Hematopoietic multipotent progenitor cell treated with erythropoietin and hydrocortisone succinate and interleukin-3 and kit ligand, for 4 days (in vitro differentiated cells): ENCODE measurements at places on chromosomes 4 and X.

DNA sequence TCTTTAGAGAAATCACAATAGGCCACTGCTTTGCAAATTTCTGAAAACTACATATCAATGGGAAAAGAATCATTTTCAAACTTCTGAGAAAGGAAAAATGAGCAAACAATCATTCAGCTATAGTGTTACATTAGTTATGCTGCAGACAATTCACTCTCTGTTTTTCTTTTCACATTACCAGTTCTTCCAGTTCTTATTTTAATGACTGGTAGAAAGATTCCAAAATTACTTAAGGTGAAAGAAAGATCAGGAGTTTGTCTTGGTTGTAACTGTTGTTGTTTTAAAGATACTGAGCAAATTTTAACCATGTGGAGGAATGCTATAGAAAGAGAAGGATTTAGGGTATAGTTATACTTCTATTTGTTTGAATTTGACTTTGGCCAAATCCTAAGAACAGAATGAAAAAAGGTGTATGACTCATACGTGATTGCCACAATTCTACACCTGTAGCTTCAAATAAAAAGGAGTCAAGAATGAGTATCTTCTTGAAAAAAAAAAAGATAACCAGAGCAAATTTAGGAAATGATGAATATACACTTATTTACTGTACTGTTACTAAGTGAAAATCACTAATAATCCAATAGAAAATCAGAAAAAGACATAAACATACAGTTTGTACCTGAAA is 21.0 kb upstream of the RASGEF1B start:
- DNase-seq: no peak

DNA sequence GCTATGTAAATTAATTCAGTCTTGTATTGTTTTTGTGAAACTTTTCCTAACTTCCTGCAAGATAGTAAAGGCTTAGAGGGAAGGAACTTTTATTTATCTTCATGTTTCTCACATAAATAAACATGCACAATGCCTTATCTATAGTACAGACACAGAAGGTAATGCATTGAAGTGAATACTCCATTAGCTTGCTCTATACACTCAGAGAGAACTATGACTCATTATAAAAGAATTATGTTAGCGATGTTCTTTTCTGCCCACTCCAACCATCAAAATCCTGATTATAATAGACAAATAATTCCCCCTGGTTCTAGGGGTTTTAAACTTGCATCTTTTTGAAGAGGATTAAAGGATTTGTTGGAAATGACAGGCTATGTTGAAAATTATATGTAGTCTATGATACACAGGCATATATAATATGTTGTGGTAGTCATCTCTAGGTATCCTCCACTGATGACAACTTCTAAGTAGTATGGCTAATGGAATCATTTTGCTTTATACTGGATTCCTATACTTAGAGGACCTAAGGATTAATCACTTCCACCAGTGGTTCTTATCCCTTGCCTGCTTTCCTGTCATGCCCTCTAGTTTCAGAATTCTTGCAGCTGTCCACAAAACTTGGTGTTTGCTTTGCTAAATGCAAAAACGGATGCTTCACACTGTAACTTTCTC is 115.7 kb downstream of the NDST4 start:
- DNase-seq: no peak

DNA sequence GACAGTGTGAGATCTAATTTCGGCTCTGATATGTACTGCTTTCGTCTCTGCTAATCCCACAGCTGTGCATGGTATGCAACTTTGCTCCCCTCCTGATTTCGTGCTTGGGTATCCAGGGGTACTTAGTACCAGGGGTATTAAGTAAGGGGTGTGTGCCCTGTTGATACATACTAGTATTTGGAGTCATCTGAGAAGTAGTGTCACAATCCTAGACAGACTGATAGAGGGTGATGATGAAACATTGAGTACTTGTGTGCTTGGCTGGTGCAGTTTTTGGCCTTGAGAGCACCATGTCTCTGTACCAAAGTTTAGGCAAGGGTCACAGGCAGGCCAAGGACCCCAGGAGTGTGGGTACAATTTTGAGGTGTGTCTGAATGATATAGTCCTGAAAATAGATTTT is 10.9 kb downstream of the GPAT3 start:
- peak; percentile 60 for DNase-seq

- peak; percentile 36 for DNase-seq
Measured at GRCh38 chr4:72418458-72418857, 150.6 kb downstream of the ADAMTS3 start.

GRCh38 chr4:76955182-76955581 is 5.6 kb downstream of the SEPTIN11 start:
- DNase-seq: no peak

GRCh38 chr4:24611575-24611974 is 27.2 kb upstream of the DHX15 start:
- DNase-seq: no peak

GRCh38 chr4:149095811-149096210 is 653.6 kb upstream of the NR3C2 start:
- DNase-seq: no peak

DNA sequence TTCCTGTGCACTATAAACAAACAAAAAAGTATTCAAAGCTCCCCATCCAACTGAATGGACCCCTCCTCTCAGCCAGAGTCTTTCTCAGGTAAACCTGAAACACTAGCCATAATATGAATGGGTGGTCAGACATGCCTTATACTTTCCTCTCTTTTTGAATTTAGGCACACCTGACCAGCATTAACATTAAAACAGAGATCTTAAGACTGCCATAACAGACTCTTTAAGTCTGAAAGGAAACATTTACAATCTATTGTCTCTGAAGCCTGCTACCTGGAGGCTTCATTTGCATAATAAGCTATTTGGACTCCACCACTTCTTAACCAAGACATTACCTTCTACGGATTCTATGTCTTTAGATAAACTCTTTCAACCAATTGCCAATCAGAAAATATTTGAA is 56.9 kb upstream of the SPIN4 start:
- no peak for DNase-seq

- DNase-seq: no peak
Measured at GRCh38 chrX:24231641-24232179, 82.2 kb downstream of the SUPT20HL2 start.

DNA sequence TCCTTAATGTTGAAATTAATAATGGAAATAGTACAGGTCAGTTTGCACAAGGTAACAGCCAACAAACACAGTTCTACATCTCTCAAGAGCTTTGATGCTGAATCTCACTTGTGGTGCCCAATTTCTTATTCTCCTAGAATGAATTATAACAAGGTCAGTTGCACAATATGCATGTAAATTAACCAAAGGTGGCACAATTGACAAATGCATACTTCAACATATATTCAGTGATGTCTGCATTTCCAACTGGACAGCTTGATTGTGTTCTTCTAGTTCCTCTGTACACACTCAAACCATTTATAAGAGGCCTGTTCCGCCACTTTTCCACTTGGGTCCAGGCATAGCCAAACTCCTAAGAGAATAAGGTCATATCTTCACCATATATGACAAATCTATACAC is 210.3 kb upstream of the EPHA5 start:
- DNase-seq: peak; percentile 16
